ENCODE measurements at places on chromosomes 7 and 10.

GRCh38 chr10:22630234-22631174 lies 83.9 kb downstream of the PIP4K2A start:
- DNase-seq = no peak

- no peak for DNase-seq
Observed at GRCh38 chr10:119783665-119784027, 57.8 kb downstream of the INPP5F start.

GRCh38 chr7:142445019-142445686 lies 187.3 kb upstream of the PRSS58 start:
- peak; percentile 80 for DNase-seq

DNA sequence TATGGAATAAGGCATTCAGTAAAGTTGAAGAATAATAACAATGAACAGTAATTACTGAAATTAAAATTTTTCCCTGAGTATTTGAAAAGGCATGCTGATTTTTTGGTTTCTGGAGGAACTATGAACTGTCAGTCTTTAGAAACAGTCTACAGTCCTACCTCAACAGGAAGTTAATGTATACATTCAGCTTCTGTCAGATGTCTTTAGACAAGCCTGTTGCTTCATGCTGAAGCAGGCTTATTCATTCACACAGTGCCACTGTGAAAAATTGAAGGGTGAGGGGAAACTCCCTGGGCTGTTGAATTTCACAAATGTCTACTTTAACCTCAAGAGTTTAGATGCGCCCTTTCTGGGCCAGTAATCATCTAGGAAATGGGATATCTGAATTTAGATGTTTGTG lies 3.5 kb downstream of the NRF1 start:
- no peak for DNase-seq

- DNase-seq = no peak
Observed at GRCh38 chr7:141369422-141369821, 181.8 kb upstream of the AGK start.

DNA sequence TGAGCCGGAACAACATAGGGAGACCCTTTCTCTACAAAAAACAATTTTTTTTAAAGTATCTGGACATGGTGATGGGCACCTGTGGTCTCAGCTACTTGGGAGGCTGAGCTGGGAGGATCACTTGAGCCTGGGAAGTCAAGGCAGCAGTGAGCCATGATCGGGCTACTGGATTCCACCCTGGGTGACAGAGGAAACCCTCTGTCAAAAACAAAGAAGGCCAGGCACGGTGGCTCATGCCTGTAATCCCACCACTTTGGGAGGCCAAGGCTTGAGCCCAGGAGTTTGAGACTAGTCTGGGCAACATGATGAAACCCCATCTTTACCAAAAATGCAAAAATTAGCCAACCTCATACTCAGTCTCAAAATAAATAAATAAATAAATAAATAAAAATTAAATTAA lies 19.9 kb upstream of the ZCCHC24 start:
- no peak for DNase-seq

DNA sequence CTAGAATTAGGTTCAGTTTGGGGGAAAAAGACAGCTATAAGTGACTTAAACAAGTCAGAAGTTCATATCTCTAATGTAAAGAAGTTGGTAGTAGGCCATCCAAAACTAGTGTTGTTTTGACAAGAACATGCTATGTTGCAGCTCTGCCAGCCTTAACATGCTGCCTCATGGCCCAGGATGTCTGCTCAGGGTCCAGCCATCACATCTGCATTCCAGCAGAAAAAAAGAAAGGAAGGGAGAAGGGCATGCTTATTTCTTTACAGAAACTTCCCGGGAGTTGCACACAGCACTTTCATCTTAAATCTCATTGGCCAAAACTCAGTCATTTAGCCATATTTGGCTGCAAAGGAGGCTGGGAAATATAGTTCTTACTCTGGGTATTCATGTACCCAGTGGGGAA lies 400.4 kb upstream of the PODXL start:
- DNase-seq = no peak

GRCh38 chr7:2817456-2817855 lies 26.7 kb downstream of the GNA12 start:
- no peak for DNase-seq

DNA sequence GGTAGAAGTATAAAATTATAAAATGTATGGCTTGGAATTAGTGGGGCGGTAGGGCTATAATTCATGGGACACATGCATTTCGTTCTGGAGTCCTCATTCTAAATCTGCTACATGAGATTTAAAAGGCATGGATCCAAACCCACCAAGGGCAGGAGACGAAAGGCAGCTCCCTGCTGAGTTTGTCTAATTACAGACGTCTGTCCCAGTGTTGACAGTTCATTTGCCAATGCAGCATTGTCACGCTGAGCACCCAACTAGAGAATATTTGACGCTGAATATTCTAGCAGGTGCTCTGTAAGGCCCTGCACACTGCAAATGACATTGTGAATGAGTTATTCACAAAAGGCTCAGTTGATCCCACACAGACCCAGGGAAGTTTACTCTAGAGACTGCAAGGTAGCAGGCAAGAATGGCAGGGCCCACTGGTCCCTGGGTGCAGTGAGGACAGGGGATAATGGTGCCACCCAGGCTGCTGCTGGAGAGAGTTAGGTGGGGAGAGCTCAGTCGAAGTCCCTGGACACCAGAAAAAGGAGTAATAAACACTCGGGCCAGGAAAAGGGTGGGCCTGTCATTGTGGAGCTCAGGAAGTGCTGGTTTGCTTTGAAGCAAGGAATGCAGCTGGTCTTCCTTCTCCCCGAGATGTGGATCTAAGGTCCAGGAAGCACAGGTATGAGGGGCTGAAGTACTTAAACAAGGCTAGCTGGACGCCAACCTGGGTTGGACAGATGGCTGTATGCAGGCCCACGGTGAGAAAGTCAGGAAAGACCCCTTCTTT lies 75.0 kb upstream of the JCAD start:
- DNase-seq = no peak

- DNase-seq = no peak
Observed at GRCh38 chr10:58360412-58361004, 24.7 kb upstream of the TFAM start.

DNA sequence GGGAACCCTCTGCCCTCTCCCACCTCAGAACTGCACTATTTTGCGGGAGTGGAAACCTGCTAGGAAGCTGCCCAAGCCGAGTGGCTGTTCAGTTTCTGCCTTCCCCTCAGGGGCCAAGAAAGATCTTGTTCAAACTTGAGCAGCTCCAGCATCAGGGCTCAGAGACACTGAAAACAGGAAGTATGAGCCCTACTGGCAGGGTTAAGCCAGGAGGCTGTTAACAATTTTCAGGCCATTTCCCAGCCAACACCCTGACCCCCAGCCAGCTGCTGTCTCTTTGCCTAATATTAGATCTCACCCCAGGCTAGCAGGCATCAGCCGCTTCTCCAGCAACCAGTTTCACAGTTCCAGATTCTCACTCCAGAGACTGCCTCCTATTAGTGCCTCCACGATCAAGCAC lies 9.2 kb downstream of the PLAU start:
- DNase-seq = no peak

DNA sequence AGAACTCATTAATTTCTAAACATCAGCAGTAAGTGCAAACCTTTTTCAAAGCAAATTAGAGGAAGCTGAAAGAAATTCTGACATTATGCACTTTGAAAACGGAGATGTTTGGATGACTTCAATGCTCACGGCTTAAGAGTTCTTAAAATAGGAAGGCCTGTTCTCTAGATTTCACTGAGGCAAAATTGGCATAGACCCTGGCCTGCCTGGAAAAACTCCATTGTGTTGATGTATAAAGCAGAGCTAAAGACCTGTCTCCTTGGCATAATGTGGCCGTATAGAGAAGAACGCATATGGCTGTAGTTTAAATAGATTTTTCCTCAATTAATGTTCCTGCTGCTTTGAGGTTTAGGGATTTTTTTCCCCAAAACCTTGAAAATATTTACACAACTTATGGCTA lies 24.5 kb upstream of the AGMO start:
- DNase-seq = no peak

- no peak for DNase-seq
Observed at GRCh38 chr7:48083114-48083830, 5.8 kb upstream of the UPP1 start.

DNA sequence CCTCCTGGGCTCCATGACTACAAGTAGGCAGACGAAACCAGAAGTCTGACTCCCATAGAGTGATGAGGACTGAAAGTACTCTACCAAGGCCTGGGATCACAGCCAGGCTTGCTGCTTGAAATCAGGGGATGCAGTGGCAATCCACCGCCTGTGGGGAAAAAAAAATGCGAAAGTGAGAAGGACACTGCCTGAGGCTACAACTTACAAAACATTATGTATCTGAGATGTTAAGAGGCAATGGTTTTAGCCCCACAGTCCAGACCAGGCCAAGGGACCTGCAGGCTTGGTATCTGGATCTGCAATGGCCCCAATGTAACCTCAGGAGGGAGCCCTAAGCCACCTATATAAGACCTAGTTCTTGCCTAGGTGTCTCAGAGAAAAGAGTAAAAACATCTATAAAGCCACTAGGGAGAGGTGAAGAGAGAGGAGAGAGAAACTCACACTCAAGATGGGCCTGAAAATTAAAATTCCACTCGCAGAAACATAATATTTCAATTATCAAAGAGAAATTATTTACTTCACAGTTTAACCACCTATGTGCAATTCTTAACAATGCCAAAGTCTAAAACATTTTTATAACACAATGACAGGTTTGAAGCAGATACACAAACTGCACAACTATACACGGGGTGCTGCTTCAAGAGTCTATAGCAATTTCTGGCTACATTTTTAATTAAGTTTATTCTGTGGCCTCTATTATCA lies 13.9 kb downstream of the DNAJC1 start:
- DNase-seq = peak; percentile 64

DNA sequence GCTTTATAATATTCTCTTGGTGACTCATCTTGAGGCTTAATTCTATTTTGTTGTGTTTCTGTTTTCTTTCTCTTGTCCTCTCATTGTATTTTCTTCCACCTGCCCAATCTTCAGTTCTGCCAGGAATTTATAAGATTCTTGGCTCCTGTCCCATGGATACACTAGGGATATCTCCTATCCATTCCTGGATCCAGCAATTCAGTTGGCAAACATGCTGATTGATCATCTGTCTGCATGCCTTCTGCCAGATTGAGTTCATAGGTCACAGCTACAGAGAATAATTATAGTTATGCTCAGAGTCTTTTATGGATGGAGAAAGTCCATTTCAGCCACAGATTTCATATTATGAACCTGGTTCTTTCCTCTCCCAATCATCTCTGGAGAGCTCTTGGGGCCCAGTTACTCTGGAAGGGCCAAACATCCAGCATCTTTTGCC lies 140.4 kb upstream of the MAGI2 start:
- DNase-seq = no peak

DNA sequence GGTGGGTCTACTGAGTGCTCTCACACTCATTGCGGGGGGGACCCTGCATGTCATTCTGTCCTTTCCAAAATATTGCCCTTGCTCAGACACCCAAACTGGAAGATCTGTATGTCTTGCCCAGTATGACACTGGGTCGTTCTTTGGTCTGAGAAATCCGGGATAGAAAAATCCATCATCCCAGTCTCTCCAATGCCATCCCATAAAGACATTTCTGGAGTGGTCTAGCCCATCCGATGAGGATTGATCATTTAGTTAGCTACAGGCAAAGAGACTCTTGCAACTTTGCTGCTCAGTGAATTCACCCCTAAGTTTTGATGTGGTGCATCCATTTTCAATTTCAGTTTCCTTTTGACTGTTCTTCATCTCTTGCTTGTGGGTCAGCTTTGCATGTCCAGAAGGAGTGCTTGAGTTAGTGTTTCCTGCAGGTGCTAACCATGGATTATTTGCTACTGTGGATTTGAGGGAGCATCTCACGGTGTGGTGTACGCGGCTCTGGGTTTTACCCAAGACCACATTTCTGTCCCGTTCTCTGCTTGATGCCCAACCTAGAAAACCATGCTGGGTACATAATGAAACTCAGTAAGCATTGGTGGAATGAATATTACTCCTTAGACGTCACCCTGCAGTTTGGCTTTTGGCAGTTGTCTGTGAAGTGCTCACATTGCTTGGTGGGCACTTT lies 247.0 kb upstream of the MKI67 start:
- DNase-seq = no peak

DNA sequence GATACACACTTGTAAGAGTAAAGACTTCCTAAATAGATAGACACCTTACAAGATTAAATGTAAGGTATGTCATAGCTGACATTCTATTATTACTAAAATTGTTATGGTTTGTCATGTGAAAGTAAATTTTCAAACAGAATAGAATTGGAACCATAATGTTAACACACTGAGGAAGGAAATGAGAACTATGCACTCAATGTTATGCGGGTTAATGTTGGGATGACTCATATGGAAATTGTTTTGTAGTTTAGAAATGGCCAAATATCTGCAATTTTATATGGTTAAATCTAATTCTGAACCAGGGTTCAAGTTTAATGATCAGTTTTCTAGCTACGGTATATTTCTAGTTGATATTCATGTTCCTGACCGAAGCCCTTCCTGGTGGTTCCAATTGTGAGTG lies 214.2 kb upstream of the ADO start:
- no peak for DNase-seq

DNA sequence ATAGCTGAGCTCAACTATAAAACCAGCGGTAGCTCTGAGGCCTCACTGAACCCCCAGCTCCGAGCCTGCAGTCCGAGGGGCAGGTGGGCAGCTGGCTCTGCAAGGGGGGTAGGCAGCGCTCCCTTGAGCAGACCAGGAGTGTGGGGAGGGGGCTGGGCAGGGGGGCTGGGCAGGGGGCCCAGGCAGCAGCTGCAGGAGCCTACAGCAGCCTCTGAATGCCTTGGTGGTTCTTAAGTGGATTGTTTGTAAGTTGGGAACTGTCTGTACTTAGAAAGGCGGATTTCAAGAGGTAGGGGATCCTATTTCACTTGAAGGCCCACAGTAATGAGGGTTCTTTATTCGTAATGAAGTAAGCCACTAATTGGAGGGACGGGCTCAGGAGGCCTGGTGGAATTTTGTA lies 72.3 kb downstream of the ICA1 start:
- peak; percentile 32 for DNase-seq

DNA sequence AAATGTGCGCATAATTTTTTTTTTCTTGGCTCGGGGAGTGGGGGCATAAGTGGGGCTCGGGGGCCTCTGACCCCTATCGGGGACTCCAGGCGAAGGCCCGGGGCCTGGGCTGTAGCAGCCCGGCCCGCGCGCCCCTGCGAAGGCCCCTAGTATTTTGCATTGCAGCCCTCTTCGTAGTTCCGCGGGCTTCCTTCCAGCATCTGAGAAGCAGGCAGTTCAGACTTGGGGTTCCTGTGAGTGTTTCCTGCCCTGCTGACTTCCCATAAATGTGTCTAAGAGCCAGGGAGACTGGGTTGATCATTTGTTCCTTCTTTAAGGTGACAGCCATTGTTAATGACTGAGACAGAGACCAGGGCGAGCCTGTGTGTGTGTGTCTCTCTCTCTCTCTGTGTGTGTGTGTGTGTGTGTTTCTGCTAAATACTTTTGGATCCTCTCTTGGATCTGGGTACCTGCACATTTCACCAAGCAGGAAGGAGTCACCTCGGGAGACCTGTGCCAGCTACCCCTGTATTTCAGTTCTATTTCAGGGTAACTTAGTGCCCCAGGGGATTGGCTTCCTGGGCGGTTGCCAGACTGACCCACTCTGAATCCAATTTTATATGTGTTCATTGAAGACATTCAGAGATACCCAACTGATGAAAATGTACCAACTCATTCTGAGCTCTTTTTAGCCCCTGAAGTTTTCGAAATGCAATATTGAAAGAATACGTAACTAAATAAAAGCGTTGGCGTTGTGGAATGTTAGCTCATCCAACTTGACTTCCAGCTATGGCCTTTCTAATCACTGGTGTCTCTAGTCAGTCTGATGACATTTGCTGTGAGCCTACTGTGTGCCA lies 805 bp downstream of the MSRB2 start:
- peak; percentile 42 for DNase-seq

- DNase-seq = no peak
Observed at GRCh38 chr10:30557884-30558283, 71.7 kb downstream of the LYZL2 start.

GRCh38 chr10:12333380-12334185 lies 15.8 kb upstream of the CAMK1D start:
- no peak for DNase-seq

Data from WTC11 (cell line).